ENCODE measurements at places on chromosomes 7 and 10.

- no peak for DNase-seq
Observed at GRCh38 chr10:68092512-68092911, 16.8 kb upstream of the MYPN start.

DNA sequence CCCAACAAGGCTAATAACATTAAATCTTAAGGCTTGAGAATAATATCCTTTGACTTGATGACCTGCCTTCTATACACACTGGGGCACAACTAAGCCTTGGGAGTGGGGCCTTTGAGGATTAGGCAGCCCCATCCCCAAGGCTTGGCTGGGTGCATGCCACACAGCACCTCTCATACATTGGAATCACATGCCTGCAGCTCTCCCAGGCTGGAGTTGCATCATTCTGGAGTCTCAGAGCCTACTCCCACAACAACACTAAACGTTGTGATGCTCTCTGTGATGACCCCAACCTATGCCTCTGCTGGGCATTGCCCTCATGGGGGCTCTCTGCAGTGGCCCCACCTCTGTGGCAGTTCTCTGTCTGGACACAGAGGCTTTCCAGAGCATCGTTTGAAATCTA lies 31.9 kb upstream of the SGCE start:
- no peak for DNase-seq

DNA sequence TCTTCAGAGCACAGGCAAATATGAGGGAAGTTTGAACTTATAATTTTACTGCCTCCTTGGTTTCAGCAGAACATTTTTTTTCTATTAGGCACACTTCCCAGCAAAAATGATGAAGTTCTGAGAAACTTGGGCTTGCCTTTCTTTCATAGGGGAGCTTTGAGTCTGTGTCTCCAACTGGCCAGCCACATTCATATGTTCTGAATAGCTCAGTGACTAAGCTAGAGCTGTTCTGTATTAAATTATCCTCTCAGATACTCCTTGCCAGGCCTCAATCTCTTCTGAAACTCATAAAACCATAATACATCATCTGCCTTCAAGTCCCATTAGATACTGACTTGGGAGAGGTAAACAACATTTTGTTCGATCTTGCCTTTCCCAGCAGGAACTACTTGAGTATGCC lies 476.5 kb downstream of the GPAM start:
- no peak for DNase-seq

GRCh38 chr10:114077347-114077746 lies 33.7 kb downstream of the ADRB1 start:
- no peak for DNase-seq

- no peak for DNase-seq
Observed at GRCh38 chr7:121540138-121540537, 144.0 kb upstream of the FAM3C start.

DNA sequence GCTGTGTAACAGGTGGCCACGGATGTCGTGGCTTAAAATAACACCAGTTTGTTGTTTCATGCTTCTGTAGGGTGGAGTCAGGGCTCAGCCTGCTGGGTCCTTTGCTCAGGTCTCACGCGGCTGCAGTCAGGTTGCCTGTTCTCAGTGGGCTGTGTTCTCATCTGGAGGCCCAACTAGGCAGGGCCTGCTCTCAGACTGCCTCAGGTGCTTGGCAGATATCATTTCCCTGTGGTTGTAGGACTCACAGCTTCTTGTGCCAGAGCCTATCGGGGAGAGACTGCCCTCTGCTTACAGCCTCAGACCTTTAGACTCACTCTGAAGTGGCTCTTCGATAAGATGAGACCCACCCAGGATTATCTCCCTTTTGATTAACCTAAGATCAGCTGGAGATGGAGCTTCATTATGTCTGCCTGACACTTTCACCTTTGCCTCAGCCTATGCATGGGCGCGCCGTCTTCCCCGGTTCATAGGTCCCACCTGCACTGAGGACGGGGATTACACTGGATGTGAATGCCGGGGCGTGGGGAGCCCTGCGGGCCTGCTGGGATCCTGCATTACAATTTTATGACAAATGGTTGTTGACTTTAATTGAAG lies 55.3 kb downstream of the INPP5A start:
- DNase-seq: no peak

- DNase-seq: no peak
Observed at GRCh38 chr7:43116451-43116850, 4.0 kb downstream of the HECW1 start.

DNA sequence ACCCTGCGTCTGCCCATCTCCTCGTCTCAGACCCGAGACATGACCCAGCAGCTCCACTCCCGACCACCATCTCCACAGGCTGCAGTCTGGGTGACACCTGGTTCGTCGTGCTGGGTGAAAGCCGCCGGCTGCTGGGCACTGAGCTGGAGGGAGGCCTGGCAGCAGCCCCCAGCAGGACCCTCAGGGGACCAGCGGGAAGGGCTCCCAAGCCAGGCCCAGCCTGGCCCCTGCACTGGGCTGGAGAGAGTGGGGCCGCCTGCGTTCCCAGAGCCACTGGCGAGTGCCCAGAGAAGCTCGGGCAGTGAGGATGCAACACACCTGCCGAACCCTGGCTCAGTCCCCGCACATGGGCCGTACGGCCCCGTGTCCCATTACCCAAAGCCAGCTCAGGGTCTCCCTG lies 21.3 kb downstream of the CFAP46 start:
- DNase-seq: no peak

DNA sequence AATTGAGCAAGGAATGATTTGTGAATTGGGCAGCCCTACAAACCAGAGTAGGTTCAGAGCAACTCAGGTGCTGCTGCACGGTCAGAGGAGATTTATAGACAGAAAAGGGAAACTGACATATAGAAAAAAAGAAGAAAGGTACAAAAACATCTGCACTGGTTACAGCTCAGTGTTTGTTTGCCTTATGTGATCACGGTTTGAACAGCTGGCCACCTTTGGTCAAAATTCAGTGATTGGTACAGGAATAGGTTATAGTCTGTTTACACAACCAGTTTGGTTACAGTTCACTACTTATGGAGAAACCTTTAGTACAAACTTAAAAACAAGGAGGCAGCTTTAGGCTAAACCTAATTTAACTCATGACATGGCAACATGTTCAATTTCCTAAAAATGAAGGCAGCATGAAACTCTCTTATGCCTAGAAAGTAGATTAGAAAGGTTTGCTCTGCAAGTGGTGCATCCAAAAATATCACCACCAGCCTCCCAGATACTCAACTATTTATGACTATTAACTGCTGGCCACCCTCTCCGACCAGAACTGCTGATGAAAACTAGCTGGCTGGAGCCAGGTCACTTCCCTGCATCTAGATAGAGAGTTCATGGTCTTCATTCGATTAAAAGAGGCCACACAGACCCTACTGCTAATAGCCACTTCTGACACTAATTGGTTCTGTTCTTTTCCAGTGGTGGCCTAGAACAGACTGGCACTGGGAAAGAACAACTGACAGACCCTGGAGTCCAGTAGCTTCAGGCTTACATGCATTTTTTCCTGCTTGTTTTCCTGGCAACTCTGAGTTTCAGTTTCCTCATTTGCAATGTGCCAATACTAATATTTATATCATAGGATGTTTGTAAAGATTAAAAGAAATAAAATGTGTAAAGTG lies 548.0 kb downstream of the CCSER2 start:
- no peak for DNase-seq

GRCh38 chr10:72825163-72825562 lies 68.4 kb upstream of the OIT3 start:
- no peak for DNase-seq

DNA sequence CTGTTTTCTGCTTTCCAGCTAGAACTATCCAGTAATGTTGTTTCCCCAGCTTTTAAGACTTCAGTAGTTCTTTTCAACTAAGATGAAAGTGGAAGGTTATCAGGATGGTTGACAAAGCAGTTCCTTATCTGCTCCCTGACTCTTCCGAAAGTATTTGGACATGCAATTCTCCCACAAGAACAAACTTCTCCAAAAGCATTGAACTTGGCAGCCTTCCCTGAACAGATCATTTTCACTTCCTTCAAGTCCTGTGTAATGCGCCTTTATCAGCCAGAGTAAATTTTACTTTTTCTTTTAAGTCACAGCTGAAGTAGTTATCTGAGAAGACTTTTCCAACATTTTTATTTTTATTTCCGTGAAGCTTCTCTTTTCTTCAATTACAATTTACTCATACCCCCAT lies 39.7 kb downstream of the CDC14C start:
- no peak for DNase-seq

DNA sequence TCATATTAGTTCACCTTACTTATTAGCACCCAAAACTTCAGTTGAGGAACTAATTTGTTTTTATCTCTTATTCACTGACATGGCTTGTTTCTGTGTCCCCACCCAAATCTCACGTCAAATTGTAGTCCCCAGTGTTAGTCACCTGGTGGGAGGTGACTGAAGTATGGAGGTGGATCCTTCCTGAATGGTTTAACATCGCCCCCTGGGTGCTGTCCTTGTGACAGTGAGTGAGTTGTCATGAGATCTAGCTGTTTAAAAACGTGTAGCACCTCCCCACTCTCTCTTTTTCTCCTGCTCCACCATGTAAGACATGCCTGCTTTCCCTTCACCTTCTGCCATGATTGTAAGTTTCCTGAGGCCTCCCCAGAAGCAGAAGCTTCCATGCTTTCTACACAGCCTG lies 75.0 kb upstream of the HECTD2 start:
- no peak for DNase-seq

GRCh38 chr10:6843894-6844650 lies 264.0 kb upstream of the PRKCQ start:
- no peak for DNase-seq

- no peak for DNase-seq
Observed at GRCh38 chr7:113134025-113134424, 15.7 kb upstream of the SMIM30 start.

DNA sequence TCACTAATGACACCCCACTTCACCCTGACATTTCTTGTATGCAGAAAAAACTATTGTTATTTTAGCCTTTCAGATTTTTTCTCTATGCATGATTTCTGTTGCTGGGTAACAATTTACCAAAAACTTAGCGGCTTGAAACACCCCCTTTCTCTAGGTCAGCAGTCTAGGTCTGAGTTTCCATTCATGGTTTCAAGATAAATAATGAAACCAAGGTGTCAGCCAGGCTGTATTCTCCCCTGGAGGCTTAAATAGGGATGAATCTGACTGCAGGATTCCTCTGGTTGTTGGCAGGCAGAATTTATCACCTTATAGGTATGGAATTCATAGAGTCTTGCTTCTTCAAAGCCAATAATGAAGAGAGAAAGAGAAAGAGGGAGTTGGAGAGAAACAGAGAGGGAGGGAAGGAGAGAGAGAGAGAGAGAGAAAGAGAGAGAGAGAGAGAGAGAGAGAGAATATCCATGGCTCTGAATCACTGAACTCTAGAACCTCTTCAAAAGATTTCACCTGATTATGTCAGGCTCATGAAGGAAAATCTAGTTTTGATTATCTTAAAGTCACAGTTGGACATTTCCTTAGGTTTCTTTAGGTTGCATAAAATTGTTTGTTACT lies 1224.6 kb upstream of the LRRTM3 start:
- no peak for DNase-seq

- no peak for DNase-seq
Observed at GRCh38 chr10:86952106-86952505, 5.3 kb downstream of the MMRN2 start.

- DNase-seq: no peak
Observed at GRCh38 chr10:97733256-97733655, 3.7 kb upstream of the ZFYVE27 start.

DNA sequence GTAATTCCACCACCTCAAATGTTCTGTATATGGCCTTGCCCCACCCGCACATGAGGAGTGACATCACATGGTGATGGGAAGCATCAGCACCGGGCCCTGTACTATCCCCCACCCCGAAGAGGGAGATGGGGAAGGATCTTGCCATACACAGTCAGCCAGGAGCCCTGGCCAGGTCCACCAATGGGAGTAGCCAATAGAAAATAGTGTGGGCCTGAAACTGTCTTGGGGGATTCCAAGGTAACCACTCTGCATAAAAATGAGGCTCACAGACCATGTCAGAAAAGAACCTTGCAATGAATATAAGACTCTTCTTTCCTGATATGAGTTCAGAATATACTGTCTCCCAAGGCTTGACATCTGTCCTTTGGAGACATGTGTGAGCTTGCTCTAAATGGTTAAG lies 51.1 kb downstream of the ADRB1 start:
- DNase-seq: no peak

GRCh38 chr7:108374899-108375298 lies 81.3 kb downstream of the NRCAM start:
- no peak for DNase-seq

DNA sequence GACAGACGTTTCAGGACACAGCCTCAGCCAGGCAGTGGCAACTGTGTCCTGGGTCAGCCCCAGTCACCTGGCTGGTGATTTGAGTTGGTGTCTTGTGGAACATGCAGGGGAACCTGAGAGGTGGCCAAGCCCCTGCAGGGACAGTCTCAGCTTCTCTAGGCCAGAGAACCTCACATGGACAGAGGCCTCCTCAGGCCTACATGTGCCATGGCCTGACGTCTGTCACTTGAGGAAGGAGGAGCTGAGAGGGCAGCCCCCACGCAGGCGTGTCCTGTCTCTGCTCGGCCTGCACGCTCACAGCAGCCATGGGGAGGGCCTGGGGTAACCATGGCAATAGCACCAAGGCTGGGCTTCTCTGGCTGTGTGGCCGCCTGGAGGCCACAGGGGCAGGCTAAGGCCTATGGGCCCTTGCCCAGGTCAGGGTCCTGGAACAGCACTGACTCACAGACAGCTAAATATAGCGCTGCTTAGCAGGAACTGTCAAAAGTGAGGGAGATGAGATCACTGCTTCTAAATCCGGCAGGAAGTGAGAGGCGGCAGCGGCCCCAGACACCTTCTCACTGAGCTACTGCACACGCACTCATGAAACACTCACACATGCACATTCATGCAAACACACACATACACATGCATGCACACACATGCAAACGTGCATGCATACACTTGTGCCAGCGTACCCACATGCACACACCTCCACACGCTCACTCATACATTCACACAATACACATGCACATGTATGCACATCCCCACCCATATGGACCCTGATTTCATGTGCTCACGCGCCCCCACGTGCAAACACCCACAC lies 57.0 kb downstream of the YKT6 start:
- peak; percentile 24 for DNase-seq

GRCh38 chr10:69179743-69180524 lies at the start of gene SUPV3L1:
SUPV3L1 (plus strand) TSS chr10:69180234; CDS start chr10:69180292, 58 bp downstream.
- DNase-seq: peak; percentile 93

- DNase-seq: no peak
Observed at GRCh38 chr7:158650821-158651225, 53.8 kb downstream of the NCAPG2 start.

- DNase-seq: no peak
Observed at GRCh38 chr7:139358541-139359365, 941 bp upstream of the LUC7L2 start.

GRCh38 chr10:80598084-80598798 lies 60.5 kb downstream of the SH2D4B start:
- no peak for DNase-seq

- DNase-seq: no peak
Observed at GRCh38 chr7:77288676-77289320, 89.2 kb upstream of the FGL2 start.

DNA sequence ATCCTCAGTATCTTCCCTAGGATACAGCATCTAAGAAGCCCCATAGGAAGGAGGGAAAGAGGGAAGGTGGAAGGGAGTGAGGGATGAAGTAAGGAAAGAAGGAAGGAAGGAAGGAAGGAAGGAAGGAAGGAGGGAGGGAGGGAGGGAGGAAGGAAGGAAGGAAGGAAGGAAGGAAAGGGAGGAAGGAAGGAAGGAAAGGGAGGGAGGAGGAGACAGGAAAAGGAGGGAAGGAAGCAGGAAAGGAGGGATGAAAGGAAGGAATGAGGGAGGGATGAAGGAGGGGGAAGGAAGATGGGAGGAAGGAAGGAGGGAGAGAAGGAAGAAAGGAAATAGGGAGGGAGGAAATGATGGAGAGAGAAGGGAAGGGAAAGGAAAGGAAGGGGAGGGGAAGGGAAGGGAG lies 455.6 kb upstream of the ZMIZ1 start:
- DNase-seq: no peak
